Osteocyte (in vitro differentiated cells): ENCODE measurements at places on chromosomes 16 and 17. TPM values are rescaled to one million over a fixed set of nuclear protein-coding genes. Genes with fewer than 3 reads are reported as not detected.

DNA sequence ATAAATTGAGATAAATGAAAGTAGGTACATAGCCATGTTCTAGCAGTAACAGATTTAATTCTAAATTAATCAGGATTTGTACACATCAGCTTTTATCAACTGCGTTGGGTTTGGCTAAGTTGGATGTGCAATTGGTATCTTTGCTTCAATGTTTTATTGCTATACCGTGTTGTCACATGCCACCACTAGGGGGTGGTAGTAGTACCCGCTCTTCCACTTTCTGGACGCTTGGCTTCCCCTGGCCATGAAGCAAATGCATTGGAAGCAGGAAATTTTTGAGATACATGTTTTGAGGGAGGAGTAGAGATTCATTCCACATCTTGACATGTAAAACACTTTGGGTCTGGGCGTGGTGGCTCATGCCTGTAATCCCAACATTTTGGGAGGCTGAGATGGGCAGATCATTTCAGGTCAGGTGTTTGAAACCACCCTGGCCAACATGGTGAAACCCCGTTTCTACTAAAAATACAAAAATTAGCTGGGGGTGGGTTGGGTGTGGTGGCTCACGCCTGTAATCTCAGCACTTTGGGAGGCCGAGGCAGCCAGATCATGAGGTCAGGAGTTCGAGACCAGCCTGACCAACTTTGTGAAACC is 58.6 kb downstream of the EMP2 start:
- no peak for DNase-seq

DNA sequence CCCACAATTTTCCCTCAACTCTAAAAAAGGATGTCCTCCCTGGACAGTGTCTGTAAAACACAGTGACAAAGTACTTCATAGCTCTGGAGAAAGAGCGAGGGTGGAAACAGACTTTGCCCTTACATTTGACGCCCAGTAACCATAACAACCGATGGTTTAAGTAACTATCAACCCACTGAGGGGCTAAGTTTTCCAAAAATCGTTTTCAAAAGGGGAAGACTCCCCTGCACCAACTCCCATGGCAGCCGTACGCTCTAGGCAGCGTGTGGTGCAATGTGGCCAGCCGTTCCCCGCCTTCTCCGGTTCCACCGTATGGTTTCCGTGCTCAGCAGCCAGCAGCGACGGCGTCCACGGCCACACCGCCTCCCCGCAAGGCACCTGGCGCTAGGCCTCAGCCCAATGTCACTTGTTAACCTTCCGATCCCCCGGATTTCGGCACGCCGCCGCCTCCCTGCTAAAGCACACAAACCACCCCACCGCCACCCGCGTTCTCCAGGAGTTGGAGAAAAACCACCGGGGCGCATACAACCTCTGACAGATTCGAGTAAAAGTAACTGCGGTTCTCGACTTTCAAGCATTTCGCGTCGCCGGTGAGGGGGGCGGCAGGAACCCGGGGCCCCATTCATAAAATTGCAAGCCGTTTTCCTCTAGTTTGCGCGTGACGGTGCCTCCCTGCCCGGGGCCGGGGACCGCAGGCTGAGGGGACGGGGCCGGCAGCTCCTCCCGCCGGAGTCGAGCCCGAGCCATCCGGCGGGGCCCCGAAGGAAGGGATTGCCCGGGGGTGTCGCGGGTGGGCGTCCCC is 661 bp downstream of the TEX2 start:
- DNase-seq: no peak

DNA sequence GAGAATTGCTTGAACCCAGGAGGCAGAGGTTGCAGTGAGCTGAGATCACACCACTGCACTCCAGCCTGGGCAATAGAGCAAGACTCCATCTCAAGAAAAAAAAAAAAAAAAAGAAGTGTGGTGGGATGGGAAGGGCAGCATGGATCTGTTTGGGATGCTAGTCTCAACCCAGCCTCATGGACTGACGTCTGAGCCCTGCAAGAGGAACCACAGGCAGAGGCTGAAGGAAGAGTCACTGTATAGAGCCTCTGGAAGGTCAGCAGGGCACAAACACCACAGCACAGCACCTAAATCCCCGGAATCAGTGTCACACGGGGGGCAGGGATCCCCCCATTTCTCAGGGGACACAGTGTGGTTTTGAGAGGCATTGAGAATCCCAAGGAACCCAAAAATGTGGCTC is 10.9 kb upstream of the CXCL16 start:
- no peak for DNase-seq

- no peak for DNase-seq
These were observed 11.1 kb downstream of the NKD1 start for GRCh38 chr16:50559342-50559741.

GRCh38 chr17:27624539-27624938 is 6.4 kb upstream of the LGALS9 start:
- no peak for DNase-seq

DNA sequence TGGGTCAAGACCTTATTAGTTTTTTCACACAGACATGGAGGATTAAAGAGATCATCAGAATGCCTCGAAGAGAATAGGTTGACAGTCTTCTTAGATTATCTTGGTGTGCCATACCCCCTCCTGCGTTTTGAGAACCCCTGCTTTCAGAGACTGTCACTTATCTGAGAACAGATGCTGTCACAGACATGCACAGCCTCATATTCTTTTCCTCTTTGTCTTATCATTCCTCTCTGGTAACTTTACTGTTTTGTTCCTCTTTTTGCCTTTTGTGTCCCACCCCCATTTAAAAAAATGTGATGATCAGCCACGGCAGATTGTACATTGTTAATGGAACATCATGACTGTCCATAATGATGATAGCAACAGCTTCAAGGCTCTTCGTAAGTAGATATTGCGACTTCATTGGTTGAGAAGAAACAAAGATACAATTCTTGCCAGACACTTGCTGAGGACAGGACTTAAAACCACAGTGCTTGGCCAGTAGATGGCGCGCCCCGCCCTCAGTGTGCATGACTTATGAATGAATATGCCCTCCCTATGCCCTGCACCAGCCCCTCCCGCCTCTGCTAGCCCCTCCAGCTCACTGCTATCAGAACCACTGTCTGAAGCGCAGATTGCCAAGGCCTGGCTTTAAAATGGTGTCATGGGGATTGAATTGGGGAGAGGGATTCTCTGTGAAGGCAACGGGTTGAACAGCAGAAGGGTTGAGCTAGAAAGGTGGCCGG is 2.6 kb upstream of the PITPNC1 start:
- peak; percentile 93 for DNase-seq

GRCh38 chr17:8935191-8935590 is 30.3 kb downstream of the PIK3R5 start:
- DNase-seq: no peak

DNA sequence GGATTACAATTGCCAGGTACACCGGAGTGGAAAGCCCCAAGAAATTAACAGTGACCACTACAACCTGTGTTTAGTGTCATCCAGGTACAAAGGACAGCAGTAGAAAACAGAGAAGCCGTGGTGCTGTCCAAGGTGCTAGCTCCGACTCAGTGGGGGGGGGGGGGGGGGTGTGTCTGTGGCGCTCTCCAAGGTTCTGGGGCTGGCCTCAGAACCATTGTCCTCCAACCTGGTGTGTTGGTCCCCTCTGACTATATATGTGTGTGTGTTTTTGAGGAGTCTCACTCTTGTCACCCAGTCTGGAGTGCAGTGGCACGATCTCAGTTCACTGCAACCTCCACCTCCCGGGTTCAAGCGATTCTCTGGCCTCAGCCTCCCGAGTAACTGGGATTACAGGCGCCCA is 5.8 kb upstream of the ZNF23 start:
- DNase-seq: no peak

DNA sequence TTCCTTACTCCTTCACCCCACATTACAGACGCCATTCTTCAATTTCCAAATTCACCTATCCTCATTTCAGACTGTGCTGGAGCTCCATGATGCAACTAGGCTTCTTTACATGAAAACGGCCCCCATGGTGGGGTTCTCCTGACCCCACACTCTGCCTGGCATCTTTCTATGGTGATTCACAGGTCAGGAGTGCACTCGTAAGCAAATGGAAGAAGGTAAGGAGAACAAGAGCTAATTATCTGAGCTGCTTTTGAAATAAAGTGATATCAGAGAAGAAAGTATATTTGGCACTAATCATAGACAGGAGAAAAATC is 27.5 kb upstream of the SUPT4H1 start:
- no peak for DNase-seq

DNA sequence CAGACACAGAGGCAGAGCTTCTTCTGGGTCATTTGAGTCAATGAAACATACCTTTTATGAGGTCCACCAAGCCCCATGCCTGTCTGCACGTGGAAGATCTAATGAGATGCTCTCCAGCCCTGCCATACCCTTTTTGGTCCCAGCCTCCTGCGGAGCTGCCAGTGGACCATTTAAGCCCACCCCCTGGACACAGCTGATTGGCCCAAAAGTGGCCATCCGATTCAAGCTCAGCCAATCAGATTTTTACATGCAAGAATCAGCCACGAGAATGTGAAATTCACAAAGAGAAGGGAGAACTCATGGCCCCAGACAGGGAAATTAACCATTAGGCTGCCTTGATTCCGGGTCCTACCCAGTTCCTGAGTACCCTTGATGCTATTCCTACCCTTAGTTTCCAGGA is 231.0 kb upstream of the EEF2KMT start:
- DNase-seq: no peak

DNA sequence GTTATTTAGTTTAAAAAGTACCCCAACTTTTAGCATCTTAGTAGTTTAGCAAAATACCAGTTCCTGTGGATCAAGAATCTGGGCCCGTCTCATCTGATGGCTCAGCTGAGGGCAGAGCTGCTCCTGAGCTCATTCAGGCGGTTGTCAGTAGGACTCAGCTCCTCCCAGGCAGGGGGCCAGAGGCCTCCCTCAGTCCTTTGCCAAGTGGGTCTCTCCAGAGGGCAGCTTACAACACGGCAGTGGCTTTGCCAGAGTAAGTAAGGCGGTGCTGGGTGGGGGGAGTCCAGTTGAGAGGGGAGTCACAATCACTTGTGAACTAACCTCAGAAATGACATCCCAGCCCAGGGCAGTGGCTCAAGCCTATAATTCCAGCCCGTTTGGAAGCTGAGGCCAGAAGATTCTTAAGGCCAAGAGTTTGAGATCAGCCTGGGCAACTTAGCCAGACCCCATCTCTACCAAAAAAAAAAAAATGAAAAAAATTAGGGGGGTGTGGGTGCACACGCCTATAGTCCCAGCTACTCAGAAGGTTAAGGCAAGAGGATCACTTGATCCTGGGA is 81.5 kb upstream of the MED9 start:
- DNase-seq: no peak

DNA sequence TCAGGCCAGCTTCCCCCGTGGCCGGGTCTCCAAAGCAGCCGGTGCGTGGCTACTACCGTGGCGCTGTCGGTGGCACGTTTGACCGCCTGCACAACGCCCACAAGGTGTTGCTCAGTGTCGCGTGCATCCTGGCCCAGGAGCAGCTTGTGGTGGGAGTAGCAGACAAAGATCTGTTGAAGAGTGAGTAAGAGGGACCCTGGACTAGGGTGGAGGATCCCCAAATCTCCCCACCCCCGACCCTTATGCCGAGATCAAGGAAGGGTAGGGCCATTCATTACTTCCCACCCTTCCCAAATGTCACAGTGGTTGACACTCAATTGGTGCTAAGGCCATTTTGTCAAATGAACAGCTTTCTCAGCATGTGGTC is 1.2 kb downstream of the COASY start:
- DNase-seq: no peak

GRCh38 chr16:74052016-74052415 is 244.6 kb upstream of the PSMD7 start:
- DNase-seq: no peak

GRCh38 chr16:85149776-85150175 is 37.5 kb upstream of the CIBAR2 start:
- no peak for DNase-seq

The ARHGDIG gene
- 0.54 TPM in 1 of 2 replicates, not detected in the other for total RNA-seq

The BCAR1 gene
- 126 and 138 TPM in 2 replicates for total RNA-seq

The RABEP2 gene
- total RNA-seq: 19.3 and 20.0 TPM in 2 replicates

The DNASE1L2 gene
- total RNA-seq: 1.2 and 1.7 TPM in 2 replicates

The CNTNAP4 gene
- not detected in 2 replicates for total RNA-seq
